ENCODE measurements at places on chromosomes 13 and 19. TPM values are rescaled to one million over a fixed set of nuclear protein-coding genes. Genes with fewer than 3 reads are reported as not detected.

Gene LRP3
- 17.4 TPM for total RNA-seq

Gene MBD3L3
- total RNA-seq = not detected

Gene IGSF23
- not detected for total RNA-seq

Gene DNAAF3
- total RNA-seq = 1.1 TPM

Gene CYP4F8
- not detected for total RNA-seq

Gene COL4A1
- 108 TPM for total RNA-seq

Gene RFPL4A
- not detected for total RNA-seq

Gene CD177
- total RNA-seq = 0.14 TPM

Gene CDX2
- total RNA-seq = not detected

Gene PEAK3
- total RNA-seq = not detected

Gene ZNF266
- 3.2 TPM for total RNA-seq

Gene C19orf44
- 0.42 TPM for total RNA-seq

Gene WDR87
- not detected for total RNA-seq

Gene ZNF492
- 0.35 TPM for total RNA-seq

Gene TINCR
- 14.8 TPM for total RNA-seq

Gene SPIB
- not detected for total RNA-seq

Gene VSIG10L
- 6.3 TPM for total RNA-seq

Gene ELOF1
- 57.1 TPM for total RNA-seq

Gene GRIN2D
- total RNA-seq = 0.14 TPM

Gene SELENOV
- total RNA-seq = not detected

Gene ZNF559
- total RNA-seq = 4.7 TPM

Gene DCLK1
- total RNA-seq = not detected

Gene S1PR4
- 0.14 TPM for total RNA-seq

Gene NLRP5
- not detected for total RNA-seq

Gene ZNF264
- total RNA-seq = 25.2 TPM

Gene PROZ
- not detected for total RNA-seq

Gene SUPT20H
- 17.7 TPM for total RNA-seq

Gene FXYD1
- not detected for total RNA-seq

Gene ZNF17
- total RNA-seq = 2.6 TPM

Gene FUT2
- 10.4 TPM for total RNA-seq

Gene CEACAM16
- not detected for total RNA-seq

Gene LHB
- not detected for total RNA-seq

Gene MTUS2
- total RNA-seq = under 0.01 TPM

Gene LGALS14
- total RNA-seq = not detected

Gene KIR3DL1
- total RNA-seq = not detected

Gene TRAPPC5
- total RNA-seq = 131 TPM

Gene TEKTIP1
- not detected for total RNA-seq

Gene SEMA6B
- 0.35 TPM for total RNA-seq

Gene SMIM17
- total RNA-seq = not detected

Gene PABPC3
- 0.07 TPM for total RNA-seq

Gene CGB2
- 0.49 TPM for total RNA-seq

Gene UGGT2
- 10.0 TPM for total RNA-seq

Gene CDADC1
- 2.0 TPM for total RNA-seq

Gene GFY
- not detected for total RNA-seq

Gene C19orf67
- not detected for total RNA-seq

Gene CFAP97D2
- not detected for total RNA-seq

Gene NLRP9
- total RNA-seq = not detected

Gene BEST2
- not detected for total RNA-seq

Gene ZNF575
- 0.28 TPM for total RNA-seq

Gene ZNF700
- total RNA-seq = 4.3 TPM
